ENCODE measurements at places on chromosomes 5 and 9.

DNA sequence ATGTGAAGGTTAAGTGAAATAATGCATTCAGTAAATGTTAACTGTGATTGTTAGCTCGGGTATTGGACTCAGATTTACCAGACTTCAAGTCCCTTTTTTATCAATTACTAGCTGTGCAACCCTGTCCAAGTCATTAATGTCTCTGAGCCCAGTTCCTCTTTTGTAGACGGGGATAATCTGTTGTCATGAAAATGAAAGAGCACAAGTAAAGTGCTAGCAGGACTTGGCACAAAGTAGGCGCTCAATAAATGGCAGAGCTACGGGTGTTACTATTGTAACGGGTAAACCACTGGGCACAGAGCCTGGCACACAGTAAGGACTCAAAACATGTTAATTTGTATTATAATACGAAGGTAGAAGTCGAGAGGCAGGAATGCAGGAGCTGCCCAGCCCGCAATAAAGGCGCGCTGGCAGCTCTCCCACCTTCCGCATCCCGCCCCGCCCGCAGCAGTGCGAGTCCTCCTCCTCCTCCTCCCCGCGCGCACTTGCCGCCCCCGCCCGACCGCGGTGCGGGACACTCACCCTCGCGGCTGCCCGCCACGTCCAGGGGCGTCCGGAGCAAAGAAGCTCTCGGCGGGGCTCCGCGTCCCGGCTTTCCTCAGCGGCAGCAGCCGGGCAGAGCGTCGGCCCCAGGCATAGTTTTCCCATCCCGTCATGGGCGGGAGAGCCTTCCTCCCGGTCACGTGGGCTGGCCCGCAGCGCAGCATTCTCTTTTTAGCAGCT is at the start of gene C1QTNF2:
C1QTNF2 (minus strand) TSS at position 637 of the 723 bp plus-strand sequence. CDS start 15,615 bp downstream, outside the sequence.
- DNase-seq = no peak

DNA sequence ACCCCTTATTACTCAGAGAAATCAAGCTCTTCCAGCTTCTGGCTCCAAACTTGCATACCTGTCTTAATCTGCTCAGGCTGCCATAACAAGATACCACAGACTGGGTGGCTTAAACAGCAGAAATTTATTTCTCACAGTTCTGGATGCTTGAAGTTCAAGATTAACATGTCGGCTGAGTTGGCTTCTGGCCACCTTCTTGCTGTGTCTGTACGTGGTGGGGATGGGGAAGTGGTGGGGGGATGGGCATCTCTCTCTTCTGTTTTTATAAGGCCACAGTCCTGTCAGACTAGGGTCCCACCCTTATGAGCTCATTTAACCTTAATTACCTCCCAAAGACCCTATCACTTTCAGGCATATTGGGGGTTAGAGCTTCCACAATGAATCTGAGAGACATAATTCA is 140.5 kb downstream of the SV2C start:
- DNase-seq = no peak

GRCh38 chr9:36399980-36400331 is at the start of gene RNF38:
Gene RNF38, minus strand, starts transcription at chr9:36400269. Its CDS starts 161 bp downstream, at chr9:36400108.
- DNase-seq = no peak

GRCh38 chr5:78554670-78555069 is 93.9 kb downstream of the LHFPL2 start:
- DNase-seq = no peak

DNA sequence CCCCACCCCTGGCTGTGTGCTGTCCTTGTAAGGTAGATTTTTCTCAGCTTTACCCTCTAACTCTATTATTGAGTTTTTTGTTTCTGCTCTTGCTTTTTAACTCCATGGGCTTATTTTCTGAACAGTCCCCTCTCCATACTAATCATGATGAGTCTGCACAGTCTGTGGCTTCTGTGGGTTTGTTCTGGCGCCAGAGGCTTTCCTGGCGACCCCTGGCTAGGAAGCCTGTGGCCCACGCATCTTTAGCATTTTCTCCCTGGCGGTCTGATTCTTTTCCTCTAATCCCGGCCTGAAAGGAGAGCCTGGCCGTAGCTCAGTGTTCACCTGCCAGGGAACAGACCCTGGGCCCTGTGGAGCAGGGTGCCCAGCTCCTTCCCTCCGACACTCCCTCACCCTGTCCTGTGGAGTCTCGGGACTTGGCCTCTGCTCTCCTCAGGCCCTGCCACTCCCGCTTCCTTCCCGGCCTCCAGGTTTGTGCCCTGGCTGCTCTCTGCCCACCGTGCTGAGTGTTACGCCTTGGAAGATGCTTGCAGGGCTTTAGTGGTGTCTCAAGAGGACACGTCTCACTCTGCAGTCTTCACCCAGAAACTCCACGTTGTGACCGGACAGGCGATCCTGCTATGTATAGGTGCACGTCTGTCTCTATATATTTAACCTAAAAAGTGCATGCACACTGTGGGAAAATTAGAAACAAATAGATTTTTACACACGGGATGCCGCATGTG is 31.7 kb upstream of the LRRC14B start:
- no peak for DNase-seq

DNA sequence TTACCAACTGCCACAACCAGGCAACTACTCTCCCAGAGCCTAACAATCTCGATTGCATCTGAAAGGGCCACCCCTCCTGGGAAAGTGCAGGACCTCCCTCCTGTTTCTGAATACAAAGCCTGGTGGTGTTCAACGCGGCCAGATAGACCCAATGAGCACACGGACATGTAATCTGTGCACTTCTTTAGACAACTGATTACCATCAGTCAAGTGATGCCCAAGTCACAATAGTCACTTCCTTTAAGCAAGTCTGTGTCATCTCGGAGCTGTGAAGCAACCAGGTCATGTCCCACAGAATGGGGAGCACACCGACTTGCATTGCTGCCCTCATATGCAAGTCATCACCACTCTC is 739 bp downstream of the C9orf72 start:
- DNase-seq = peak; percentile 66

DNA sequence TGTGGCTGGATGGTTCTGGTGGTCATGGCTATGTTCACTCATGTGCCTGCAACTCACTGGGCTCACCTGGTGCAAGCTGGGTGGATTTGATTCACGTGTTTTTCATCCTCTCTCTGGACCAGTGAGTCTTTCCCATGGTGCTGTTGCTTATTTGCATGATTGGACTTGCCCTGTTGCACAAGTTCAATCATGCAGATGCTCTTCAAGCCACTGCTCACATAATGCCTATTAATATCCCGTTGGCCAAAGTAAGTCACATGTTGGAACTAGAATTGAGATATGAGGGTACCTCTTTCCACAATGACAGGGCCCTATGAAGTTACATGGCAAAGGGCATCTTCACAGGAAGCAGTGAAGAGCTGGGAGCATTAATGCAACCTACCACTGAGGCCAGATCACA is 26.5 kb upstream of the MROH2B start:
- no peak for DNase-seq

DNA sequence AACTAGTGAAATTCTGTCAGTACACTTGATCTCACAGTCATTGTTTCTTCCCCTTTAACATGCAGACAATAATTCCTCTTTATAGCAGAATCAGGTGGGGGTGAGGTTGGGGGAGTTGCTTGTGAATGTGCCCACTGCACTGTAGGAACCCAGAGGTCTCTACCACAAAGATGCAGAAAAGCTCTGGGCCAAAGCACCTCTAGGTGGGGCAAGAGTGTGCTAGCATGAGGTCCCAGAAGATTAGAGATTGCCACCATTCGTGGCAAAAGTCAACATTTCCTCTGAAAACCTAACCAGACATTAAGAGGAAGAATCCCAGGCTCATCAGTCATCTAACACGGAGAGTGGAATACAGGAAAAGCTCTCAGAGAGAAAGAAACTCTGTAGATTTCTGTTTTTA is 74.5 kb downstream of the PTCD2 start:
- no peak for DNase-seq

DNA sequence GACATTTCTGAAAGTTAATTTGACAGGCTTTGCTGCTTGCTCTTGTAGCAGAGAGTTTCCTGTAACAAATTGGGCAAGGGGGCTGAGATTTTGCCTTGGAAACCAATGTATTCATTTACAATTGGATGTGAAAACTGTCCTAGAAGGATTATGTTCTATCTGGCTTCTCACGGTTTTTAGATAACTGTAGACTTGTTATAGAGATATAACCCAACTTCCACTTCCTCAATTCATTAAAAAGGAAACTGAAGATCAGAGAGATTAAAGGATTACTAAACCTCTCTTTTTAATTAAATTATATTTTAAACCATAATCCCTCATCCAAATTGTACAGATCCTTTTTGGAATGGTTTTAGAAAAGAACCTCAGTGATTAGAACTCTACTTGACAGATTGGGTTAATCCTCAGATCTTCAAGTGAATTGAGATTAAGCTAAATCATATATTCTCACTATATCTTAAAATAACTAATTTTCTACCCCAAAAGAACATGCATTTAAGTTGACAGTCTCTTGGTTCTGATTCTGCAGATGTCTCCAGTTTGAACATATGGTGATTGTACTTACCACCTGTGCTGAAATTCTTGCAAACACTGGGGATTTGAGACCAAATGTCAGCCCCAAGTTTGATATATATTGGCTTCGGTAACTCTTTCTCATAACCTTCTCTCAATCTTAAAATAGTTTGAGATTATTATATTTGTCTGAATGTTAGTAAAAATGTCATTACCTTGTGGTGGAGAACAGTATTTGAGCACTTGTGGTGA is 130.1 kb upstream of the C9orf72 start:
- DNase-seq = no peak

- DNase-seq = no peak
Observed at GRCh38 chr5:180523629-180524466, 29.7 kb downstream of the CNOT6 start.

DNA sequence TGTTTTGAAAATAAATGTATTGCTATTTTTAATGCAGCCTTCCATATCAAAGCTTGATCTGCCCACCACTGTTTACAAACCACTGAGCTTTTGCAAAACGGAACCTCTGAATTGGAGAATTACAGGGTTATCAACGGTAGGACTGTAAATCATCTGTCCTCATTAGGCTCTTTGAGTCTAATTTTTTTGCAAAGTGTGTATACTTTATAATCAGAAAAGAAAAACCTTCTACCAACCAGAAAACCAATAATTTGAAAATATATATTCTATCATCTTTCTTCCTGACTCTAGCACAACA is 6.8 kb upstream of the SLC2A8 start:
- DNase-seq = no peak

GRCh38 chr5:23740029-23740428 is 232.6 kb downstream of the PRDM9 start:
- DNase-seq = no peak

DNA sequence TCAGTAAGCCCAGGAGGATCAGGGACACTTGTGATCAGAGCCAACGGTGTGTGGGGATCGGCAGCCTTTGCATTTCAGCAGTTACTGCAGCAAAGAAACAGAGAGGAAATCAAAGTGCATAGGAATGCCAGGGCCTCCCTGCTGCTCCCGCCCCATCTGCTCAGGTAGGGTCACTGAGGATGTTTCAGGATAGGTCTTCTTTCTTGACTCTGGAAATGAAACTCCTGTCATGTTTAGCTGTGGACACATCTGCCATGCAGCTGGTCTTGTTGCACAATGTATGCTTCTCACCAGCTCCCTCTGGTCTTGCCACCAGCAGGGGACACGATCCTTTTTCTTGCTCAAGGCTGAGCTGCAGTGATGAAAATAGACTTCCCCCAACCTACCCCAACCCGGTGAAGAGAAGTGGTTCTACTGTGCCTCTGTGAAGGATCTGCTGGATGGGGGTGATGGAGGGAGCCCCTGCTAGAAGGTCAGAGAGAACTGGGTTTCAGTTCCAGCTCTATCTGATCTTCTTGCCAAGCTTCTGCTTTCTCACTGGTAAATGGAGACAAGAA is 185.2 kb upstream of the KLF4 start:
- no peak for DNase-seq

DNA sequence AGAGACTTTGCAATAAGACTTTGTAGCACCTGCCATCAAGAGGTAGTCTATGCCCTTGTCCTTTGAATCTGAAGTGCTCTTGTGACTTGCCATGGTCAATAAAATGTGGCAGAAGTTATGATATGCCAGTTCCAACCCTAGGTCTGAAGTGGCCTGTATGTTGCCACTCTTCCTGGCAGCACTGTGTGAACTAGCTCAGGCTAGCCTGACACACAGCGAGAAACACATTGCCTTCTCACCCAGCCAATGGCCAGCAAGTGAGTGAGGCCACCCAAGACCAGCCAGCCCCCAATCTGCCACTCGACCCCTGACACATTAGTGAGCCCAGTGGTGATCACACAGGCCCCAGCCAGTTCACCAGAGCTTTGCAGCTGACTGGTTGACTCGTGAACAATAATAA is 52.7 kb upstream of the OSMR start:
- DNase-seq = no peak

DNA sequence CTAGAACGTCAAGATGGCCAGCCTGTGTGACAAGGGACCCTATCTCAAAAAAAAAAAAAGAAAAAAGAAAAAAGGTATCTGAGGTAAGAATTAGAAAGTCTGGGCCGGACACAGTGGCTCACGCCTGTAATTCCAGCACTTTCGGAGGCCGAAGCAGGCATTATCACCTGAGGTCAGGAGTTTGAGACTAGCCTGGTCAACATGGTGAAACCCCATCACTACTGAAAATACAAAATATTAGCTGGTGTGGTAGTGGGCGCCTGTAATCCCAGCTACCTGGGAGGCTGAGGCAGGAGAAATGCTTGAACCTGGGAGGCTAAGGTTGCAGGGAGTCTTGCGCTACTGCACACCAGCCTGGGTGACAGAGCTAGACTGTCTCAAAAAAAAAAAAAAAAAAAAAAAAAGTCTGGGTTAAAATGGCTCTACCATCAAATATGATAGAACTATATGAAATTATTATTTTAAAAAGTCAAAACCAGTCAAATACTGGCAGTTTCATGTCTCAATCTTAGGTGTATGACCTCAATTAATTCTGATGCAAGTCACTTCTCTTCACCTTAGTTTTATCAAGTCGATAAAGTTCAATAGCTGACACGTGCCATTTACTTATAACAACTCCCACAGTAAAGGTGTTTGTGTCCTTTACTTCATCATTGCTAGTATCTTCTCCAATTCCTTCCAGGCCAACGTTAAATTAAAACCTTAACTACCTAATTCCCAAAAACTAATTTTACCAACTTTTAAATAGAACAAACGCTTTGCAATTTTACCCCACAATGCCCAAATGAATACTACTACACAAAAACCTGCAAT is 1.1 kb downstream of the RPS23 start:
- DNase-seq = no peak

GRCh38 chr5:22625451-22625850 is 227.7 kb downstream of the CDH12 start:
- no peak for DNase-seq

- no peak for DNase-seq
Observed at GRCh38 chr9:135414293-135414692, 65.3 kb upstream of the PPP1R26 start.

GRCh38 chr5:110686270-110686669 is 40.2 kb downstream of the TMEM232 start:
- no peak for DNase-seq

DNA sequence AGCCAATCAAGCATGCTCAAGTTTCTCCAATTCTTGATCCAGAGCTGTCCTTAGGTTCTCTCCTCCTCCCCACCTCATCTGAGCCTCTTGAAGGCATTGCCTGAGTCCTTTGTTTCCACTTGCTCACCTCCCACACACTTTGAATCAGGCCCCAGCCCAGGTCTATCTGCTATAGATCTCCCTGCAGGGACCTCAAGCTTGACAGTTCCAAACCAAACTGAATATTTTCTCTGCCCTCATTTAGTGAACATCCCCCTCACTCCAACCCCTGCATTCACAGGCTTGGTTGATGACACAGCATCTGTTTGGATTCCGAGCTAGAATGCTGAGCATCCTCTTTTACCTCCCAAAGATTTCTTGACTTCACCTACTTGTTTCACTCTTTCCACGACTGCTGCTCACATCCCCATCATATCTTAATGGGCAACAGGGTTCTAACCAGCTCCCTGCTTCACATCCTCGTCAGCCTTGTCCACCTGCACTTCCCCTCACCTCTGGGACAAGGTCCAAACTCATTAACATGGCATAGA is 474.5 kb downstream of the ZSWIM6 start:
- DNase-seq = no peak
